ENCODE measurements at places on chromosomes 12 and 14.

DNA sequence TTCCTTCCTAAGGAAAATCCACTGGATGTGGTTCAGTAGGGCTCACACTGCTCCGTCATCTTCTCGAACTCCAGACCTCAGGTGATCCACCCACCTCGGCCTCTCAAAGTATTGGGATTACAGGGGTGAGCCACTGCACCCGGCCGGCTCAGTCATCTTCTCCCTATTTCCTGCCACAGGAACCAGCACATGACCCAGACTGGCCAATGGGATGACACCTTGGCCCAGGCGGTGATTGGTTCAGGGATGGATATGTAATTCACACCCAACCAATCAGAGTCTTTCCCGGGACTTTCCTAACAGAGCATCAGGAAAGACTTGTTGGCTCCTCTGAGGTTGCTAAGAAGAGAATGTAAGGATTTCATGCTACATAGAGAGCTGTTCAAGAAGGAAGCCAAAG is 19.2 kb upstream of the C12orf76 start:
- DNase-seq: no peak

DNA sequence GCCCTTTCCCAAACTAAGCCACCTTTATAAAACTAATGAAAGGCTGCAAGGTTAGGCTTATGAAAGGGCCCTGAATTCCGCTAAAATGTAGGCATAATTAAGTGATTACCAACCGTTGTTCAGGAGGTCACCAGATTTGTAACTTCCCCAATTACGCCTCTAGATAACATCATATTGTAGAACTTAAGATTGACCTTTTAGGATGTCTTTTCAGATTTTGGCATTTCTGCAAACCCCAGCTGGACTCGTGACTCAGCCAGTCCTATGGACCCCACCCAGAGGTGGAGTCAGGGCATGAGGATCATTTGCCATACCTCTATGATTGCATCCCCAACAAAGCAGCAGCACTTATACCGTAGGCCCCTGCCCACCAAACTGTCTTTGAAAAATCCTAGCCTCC is 3.7 kb upstream of the LPCAT3 start:
- peak; percentile 42 for DNase-seq

GRCh38 chr12:49332891-49333371 is 4.1 kb downstream of the C1QL4 start:
- DNase-seq: no peak

DNA sequence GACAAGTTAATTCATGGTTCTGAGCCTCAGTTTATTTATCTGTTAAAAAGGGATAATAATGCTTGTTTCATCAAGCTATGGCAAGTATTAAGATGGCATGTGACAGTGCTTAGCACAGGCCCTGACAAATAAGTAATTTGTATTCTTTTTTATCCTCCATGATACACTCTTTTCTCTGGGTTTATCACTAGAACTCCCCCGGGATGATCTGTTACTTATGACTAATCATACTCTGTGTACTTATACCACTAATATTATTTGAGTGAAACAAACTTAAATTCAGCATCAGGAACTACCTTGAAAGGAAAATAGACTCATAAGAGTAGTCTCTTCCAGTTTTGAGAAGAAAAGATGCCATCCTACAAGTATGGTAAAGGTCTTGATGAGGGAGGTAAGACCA is 283.8 kb downstream of the PAWR start:
- DNase-seq: no peak

DNA sequence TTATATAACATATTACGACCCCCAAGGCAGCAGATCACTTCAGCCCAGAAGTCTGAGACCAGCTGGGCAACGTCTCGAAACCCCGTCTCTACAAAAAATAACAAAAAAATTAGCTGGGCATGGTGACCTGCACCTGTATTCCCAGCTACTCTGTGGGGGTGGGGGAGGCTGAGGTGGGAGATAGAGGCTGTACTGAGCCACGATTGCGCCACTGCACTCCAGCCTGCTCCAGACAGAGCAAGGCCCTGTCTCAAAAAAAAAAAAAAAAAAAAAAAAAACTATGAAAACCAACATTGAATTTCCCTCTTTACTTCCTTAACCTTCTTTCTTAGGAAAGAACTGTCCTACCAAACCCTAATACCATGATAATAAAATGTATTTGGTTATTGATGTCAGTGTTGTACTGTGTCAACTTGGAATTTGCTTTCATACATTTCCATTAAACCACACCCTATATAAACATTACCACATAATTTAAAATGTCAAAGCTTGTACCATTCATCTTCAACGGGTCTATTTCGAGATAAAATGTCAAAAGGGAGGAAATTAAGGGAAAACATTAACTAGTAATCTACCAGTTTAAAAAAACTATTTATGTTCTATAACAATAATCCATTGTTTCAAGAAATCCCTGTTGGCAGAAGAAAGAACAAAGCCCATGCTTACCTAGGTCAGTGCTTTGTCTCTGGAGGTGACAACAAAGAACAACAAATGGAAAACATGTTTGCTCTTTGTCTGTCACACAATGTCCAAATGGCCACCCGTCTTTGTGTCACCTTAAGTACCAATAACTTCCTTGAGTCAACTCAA is 17.4 kb downstream of the GALNT4 start:
- no peak for DNase-seq

DNA sequence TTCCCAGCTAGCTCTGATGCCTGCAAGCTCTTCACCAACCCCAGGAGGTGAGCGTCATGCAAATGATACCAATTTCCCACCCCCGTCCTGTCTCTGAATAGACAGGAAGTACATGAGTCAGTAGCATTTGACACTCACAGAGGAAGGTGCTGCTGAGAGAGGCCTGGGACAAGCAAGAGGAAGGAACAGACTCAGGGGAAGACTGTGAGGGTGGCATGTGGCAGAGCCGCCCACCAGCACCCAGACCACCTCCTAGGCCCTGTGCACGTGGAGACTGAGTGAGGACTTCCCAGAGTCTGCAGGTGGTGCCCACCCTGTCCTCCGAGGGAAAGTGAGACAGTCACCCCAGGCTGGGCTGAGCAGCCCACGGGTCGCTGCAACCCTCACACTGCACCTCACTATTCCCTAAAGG is 199.5 kb upstream of the SFSWAP start:
- DNase-seq: no peak

- no peak for DNase-seq
These were observed 15.3 kb downstream of the TNFAIP2 start for GRCh38 chr14:103138301-103139131.

DNA sequence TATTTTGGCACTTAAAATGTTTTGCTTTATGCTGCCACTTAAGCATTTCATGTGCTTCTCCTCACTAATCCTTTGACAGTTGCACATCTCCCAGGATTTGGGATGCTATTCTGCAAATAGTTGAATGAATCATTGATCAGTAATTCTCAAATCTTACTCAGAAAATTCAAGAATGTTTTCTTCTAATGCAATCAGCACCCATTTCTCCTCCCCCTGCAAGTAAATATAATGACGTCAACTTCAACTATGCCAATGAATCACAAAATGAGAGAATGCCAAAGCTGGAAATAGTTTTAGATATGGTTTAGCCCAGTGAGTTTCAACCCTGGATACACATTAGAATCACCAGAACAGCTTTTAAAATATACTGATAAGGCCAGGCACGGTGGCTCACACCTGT is 2.1 kb upstream of the BLOC1S1 start:
- DNase-seq: no peak

GRCh38 chr12:78494911-78495310 is 369.7 kb upstream of the SYT1 start:
- DNase-seq: no peak

DNA sequence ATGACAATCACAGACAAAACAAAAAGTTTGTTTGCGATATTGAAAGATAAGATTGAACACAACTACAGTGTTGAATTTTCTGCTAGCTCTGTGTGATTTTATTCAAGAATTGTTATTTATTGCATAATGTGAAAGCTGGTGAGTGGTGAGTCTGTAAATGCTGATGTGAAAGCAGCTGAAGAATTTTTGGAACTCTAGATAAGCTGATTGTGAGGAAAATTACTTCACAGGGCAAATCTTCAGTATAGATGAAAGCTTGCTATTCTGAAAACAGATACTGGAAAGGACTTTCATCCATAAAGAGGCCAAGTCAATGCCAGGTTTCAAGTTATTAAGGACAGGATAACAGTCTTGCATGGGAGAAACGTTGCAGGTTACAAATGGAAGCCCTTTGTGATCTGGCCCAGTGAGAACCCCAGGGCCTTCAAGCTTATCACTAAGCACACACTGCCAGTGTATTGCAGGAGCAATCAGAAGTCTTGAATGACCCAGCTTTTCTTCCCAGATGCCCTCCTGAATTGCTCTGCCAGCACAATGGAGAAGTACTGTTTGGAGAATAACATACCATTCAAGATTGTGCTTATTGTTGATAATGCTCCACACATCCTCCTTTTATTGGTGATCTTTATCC is 153.7 kb downstream of the PCNX1 start:
- no peak for DNase-seq

DNA sequence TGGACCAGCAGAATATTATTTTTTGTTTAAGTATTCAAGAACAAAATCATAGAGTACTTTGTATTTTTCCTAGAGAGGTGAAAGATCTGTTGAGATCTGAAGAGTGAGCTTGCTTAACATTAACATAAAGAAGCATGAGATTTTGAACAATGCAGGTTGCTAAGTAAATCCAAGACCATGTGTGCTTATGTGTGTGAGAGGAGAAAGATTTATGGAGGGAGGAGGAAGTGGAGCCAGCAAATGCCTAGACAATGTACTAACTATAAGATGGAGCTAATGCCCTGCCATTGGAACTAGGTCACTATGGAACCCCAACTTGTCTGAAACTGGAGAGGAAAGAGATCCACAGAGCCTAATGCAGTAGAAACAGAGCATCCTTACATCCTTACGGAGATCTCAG is 13.3 kb downstream of the FAM161B start:
- DNase-seq: no peak
